ENCODE measurements at places on chromosomes 5 and 9.

DNA sequence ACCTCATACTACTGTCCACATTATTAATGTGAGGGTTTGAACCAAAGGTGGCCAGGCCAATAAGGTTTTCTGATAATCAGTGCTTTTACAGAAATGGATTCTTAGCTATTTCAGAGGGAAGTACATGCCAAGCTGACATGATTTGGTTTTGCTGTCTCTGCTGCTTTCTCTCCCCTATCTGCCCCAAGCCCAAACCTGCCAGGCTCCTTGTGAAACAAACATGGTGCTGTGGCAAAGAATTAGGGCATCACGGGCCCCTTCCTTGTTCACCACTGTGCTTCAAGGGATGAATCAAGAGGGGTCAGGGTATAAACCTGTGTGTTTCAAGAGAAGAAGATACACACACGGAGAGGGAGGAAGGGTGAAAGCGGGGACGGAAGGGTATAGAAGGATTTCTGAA lies 41.3 kb upstream of the SMU1 start:
- DNase-seq = no peak

DNA sequence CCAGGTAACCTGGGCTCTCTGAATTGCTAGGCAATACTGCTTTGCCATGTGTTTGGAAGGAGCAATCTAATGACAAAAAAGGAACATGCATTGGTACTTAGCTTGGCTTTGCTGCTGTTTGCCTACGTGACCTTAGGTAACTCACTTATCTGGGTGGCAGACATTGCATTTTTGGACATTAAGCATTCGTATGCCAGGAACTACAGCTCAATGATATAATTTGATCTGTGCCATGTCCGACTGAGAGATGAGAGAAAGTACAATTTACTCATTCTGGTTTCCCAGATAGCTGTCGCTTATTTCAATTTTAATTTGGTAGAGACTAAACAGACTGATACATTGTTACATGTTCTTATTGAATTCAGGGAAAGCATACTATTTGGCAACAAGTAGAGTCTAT lies 63.2 kb upstream of the FRRS1L start:
- DNase-seq = no peak

DNA sequence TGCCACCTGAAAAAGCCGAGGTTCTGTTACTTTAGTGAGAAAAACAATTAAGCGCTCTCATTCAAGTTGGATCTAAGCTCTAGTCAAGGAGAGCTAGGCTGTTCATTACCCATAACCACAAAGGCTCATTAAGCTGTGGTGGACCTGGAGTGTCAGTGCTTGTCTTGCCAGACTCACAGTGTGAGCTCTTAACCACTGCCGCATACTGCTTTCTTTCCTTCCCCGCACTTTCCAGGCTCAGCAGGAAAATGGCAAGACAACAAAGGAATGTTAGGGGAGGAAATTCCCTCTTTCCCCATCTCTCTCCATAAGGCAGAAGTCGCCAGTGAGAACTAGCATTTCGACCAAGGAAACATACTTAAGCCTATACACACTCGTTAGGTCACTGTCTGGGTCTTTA lies 467.3 kb downstream of the ENC1 start:
- no peak for DNase-seq

- DNase-seq = no peak
Observed at GRCh38 chr9:129258823-129259301, 80.8 kb upstream of the IER5L start.

- no peak for DNase-seq
Observed at GRCh38 chr9:135442075-135442474, 37.5 kb upstream of the PPP1R26 start.

GRCh38 chr5:41924526-41924871 lies 582 bp upstream of the FBXO4 start:
- no peak for DNase-seq

- DNase-seq = no peak
Observed at GRCh38 chr5:108983461-108984092, 235.9 kb downstream of the FER start.

- no peak for DNase-seq
Observed at GRCh38 chr5:114255260-114255659, 106.6 kb upstream of the KCNN2 start.

DNA sequence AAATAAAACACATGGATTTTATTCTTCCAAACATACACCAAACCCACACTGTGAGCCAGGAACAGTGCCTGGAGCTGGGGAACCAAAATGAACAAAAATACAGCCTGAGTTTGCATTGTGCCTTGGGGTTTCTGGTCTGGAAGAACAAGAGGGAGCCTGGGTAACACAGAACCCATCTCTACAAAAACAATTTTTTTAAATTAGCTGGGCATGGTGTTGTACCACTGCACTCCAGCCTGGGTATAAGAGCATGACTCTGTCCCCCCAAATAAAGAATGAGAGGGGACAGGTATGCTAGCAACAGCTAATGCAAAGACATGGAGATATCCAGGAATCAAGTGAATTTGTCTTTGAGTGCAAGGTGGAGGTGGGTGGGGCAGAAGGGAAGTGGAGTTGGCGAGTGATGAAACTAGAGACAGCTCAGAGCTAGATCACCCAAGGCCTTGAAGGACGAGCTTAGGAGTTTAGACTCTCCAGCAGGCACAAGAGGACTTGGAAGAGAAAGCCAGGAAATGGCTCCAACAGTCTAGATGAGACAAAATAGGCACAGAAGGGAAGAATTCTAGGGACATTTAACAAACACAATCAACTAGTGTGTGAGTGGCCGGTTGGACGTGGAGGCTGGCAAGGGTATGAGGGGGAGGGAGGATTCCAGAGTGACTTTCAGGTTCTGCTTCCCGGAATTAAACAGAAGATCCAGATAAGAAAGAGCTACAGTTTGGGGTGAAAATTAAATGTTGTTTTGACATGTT lies 47.4 kb downstream of the FNBP1 start:
- DNase-seq = no peak

GRCh38 chr9:129173296-129174101 lies 4.6 kb downstream of the IER5L start:
- no peak for DNase-seq

DNA sequence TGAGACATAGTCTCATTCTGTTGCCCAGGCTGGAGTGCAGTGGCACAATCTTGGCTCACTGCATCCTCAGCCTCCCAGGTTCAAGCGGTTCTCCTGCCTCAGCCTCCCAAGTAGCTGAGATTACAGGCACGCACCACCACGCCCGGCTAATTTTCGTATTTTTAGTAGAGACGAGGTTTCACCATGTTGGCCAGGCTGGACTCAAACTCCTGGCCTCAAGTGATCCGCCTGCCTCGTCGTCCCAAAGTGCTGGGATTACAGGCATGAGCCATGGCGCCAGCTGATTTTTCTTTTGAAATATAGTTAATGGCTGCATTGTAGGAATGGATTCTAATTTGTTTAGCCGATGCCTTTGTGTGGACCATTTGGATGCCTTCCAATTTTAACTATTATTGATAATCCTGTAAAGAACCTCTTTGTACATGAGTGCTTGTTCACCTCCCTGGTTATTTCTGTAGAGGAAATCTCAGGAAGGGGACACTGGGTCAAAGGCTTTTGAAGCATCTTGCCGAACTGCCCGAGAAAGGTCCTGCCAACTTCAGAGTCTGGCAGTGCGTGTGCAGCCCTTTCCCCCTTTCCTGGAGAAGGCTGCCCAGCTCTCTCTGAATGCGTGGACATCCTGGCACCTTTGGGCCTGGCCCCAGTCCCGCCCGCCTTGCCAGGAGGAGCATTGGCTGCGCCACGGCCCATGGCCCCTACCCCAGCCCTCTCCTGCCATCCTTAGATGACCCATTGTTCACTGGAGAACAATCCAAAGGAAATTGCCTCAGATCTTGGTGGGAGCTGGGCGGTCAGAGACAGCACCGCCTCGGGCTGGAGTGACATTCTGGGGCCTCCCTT lies 8.9 kb upstream of the NUP214 start:
- DNase-seq = no peak

DNA sequence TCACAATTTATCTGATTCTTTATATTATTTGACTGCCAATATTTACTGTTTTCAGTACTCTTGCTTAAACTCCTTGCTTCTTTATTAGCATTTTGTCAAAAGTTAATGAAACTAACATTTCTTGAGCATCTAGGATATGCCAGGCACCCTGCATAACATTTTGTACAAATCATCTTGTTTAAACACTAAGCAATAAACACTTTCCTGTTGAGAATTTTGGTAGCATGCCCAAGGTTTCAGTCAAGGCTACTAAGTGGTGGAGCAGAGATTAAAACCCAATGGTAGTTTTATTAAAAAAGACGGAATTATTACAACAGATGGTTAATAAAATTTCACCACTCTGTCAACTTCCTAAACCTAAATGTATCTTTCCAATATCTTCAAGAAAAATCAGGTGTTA lies 43.2 kb downstream of the SKIC3 start:
- no peak for DNase-seq

- DNase-seq = peak; percentile 14
Observed at GRCh38 chr9:14353222-14354056, 39.5 kb upstream of the NFIB start.

DNA sequence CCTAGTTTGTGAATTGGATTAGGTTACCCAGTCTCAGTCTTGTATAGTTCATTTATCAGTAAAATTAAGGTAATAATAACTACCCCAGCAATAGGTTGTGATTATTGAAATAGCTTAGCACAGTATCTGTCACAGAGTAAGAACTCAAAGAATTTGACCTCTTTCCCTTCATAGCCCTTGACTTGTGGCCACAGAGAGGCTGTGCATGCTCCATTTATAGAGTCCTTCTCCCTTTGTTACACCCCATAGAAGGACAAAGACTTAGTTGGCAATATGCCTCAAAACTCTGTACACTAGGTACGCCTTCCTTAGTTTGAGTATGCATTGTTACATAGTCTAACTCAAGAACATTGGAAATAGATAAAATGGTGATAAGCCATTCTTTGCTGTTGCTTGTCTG lies 257.2 kb downstream of the KCTD16 start:
- no peak for DNase-seq

Data from stimulated activated CD8-positive, alpha-beta memory T cell treated with anti-CD3 and anti-CD28 coated beads, Interleukin-7, amount 100 ng/mL, for 1 hour (primary cell).